Cortex of kidney (tissue), 1 donor: ENCODE measurements at places on chromosomes 6 and 20.

DNA sequence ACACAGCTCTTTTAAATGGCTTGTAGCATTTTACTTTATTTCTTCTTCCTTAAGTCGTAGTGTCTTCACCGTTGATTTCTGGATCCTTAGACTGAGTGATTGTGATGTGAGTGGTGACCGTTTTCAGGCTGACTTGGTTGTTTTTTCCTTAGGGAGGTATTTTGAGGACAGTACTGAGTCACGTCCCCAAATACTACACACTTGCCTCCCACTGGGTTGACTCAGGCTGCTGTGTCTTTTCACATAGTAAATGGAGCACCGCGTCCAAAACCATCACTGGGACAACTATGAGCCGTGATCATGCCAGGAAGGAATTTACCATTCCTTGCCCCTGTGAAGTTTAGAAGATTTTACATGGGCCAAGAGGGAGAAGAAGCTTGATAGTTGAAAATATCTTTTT lies 174.1 kb downstream of the FARS2 start:
- no peak for DNase-seq

DNA sequence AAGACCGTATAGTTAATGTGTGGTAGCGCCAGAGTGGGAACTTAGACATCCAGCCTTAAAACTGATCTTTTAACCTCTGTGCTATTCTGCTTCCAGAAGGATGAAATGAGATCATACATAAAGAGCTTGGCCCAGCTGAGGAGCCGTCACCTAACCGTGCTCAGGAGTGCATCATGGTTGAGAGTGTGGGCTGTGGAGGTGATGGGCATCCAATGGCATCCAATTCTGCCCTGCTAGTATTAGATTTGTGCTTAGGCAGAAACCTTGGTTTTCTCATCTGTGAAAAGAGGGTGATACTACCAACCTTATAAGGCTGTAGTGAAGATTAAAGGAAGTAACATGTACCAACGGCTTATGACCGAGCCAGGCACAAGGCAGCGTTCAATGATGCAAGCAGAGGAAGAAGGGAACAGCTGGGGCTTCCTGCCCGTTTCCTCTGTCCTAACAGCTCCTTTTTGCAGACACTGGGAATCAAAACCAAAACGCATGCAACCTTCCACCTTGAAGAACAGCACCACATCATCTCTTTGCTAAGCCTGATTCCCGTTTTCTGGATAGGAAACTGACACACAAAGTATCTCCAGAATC lies 1.3 kb downstream of the SLC22A16 start:
- DNase-seq = no peak

GRCh38 chr20:43579861-43580793 lies 10.6 kb upstream of the IFT52 start:
- DNase-seq = no peak

DNA sequence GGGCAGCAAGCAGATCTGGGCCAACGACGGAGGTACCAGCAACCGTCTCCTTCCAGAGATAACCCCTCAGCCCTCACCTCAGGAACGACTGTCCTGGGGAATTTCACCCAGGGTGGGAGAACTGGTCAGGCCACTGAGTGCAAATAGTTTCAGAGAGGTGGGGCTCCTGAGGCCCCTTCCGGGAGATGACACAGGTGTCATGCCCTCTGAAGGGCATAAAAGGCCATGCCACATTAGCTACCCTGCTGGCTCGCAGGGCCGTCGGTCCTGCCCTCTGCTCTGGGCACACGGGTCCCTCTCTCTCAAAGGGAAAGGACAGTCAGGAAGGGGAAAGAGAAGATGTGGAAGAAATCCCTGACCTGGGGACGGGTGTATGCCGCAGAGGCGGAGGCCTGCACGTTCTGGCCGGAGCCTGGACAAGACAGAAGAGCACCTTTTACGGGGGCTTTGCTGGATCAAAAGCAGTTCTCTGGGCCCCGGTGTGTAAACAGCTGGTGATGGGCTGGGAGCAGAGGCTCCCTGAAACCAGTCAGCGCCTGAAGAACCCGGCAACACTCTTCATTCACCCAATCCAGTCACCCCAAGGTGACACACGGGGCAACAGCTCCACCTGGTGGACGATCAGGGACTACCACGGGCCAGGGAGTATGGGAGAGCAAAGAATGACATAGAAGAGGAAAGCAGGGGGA lies 6.4 kb upstream of the TAF8 start:
- DNase-seq = no peak

- no peak for DNase-seq
These were observed 131.5 kb upstream of the KCNK16 start for GRCh38 chr6:39453956-39454524.

DNA sequence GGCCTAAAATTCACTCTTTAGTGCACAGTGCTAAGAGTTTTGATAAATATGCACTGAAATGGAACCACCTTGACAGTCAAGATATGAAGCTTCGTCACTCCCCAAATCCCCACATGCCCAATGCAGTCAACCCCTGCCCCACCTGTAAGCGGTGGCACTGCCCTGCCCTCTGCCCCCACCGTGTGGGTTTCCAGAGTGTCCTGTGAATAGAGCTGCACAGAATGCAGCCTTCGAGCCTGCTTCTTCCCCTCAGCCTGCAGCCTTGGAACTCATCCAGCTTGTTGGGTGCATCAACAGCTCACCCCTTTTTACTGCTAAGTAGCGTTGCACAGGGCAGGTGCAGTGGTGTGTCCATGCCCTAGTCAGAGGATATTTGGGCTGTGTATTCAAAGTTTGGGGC lies 216.3 kb downstream of the SYNDIG1 start:
- no peak for DNase-seq

GRCh38 chr6:80268865-80269730 lies 162.6 kb downstream of the BCKDHB start:
- DNase-seq = no peak

DNA sequence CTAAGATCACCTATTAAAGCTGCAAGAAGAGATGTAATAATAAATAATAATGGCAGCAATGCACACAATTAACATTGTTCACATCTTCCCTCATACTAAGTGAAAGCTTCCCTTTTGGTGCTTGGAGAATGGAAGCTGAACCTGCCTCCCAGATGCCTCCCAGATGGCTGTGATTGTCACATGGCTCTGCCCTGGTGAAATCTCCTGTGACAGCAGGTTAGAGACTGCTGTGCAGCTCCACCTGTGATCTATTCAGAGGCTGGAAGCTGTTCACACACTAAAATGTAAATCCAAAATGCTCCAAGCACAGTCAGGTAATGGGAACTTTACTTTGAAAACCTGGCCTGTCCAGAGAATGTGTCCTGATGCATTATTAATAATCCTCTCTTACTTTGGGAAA lies 41.7 kb upstream of the RGS17 start:
- no peak for DNase-seq
